ENCODE measurements at places on chromosomes 13 and 19.

DNA sequence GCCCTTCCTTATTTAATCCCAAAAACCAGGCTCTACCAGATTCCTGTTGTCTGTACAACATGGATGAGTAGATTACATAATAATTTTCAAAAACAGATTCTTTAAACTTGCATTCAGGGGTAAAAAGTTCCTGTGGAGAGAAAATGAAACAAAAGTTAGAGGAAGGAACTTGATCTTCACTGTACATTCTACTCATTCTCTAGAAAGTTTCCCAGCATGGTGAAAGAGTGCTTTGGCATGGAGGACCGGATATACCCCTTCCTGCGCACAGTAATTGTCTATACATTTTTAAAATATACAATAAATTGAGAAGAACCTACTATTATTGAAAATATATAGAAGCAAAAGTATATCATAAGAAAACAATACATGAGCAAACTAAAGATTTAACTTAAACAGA, 274.2 kb downstream of the ITGBL1 start:
- no peak for DNase-seq

DNA sequence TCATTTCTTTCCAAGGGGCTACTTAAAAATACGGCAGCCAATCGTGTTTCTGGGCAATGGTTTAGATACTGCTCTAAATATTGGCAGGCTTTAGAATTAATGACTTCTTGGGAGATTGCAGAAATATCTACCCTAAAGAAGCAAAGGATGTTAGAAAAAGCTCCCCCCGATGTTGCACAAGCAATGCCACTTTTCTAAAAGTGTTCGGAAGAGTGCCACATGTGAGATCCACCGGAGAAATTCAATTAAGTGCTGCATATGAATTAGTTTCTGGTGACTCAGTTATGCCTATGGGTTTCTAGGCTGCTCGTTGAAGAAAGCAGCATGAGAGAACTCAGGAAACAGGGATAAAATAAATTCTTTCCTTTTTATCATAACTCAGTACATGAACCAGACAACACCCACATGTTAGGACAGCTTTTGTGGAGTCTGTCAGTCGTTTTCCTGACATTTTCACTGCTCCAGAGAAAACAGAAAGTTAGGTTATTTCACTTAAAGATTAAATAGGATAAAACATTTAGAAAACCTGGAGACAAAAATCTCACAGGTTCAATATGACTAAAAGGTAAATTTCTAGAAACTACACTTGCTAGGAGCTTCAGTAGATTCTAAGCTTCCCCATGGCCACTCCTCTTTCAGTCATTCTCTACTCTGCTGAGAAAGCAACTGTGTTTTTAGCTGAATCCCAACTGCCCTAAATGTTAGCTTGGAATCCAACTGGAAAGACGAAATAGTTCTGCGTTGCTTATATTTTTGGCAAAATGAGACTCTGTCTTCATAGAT, 244.7 kb downstream of the DCLK1 start:
- DNase-seq = no peak

- no peak for DNase-seq
Observed at GRCh38 chr13:92896842-92897241, 329.8 kb upstream of the GPC6 start.

GRCh38 chr13:27497563-27498230, 47.3 kb upstream of the MTIF3 start:
- DNase-seq = no peak

DNA sequence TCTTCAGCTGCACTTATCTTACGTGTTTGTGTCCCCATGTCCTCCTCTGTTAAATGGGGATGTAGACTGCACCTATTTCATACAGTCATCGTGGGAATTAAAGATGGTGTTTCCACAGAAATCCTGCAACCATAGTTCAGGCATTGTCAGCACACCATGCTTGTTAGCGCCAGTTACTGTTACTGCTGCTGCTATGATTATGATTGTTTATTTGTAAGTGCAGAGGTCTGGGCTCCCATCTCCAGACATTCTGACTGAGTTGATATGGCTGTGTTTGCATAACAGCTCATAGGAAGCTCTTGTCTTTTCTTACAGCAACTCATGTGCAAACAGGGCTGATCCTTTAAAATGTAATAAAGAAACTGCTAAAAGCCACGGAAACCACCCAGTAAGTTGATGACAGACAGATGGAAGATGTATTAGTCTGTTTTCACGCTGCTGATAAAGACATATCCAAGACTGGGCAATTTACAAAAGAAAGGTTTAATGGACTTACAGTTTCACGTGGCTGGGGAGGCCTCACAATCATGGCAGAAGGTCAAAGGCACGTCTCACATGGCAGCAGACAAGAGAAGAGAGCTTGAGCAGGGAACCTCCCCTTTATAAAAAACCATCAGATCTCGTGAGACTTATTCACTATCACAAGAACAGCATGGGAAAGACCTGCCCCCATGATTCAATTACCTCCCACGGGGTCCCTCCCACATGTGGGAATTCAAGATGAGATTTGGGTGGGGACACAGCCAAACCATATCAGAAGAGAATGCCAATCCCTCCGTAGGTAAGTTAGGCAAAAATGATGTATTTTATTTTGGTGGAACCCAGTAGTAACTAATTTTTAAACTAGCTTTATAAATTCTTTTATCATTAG, 1.6 kb downstream of the ZSCAN5A start:
- no peak for DNase-seq

DNA sequence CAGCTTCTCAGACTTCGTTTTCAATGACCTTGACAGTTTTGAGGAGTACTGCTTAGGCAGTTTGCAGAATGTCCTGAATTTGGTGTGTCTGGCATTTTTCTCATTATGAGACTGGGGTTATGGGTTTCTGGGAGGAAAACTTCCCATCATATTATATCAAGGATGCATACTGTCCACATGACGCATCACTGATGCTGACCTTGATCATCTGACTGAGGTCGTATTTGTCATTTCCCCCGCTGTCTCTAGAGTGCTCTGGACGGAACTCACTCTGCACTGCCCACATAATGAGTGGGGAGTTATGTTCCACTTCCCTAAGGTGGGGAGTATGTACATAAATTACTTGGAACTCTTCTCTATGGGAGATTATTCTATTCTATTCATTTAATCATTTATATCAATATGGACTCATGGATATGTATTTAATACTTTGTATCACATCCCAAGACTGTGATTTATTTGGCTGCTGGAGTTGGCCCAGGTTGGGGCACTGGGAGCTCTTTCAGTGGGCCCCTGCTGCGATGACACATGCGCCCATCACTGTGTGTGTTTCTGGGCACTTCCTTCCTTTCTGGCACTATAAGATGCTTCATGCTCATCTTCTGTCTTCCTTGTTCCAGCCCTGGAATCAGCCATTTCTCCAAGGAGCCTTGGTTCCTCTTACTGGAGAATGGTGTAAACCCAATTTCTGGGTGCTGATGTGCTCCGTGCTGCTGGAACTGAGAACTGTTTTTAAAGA, 138.6 kb downstream of the MIPEP start:
- no peak for DNase-seq

GRCh38 chr19:40889366-40889765, 7.3 kb upstream of the CYP2A7 start:
- DNase-seq = no peak

DNA sequence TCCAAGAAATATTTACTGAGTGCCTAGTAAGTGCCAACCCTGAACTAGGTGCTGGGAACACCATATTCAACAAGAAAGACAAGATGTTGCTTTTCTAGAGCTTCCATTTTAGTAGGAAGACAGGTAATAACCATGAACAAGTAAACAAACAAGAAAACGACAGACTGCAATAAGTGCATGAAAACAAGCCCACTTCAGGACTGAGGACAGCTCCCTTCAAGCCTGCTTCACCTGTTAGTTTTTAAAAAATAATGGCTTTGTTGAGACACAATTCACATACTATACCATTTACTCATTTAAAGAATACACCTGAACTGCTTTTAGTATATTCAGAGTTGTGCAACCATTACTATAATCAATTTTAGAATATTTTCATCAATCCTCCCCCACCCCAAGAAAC, 30.4 kb downstream of the CYP4F22 start:
- DNase-seq = no peak

DNA sequence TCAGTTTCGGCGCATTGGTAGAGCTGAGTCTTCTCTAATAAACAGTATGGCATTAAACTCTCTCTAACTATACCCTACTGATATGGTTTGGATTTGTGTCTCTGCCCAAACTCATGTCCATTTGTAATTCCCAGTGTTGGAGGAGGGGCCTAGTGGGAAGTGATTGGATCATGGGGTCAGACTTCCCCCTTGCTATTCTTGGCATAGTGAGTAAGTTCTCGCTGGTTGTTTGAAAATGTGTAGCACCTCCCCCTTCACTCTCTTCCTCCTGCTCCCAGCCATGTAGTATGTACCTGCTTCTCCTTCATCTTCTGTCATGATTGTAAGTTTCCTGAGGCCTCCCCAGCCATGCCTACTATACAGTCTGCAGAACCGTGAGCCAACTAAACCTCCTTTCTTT, 682.7 kb upstream of the ARGLU1 start:
- no peak for DNase-seq

- no peak for DNase-seq
Observed at GRCh38 chr19:10780368-10780767, 55.6 kb downstream of the TMED1 start.

- DNase-seq = no peak
Observed at GRCh38 chr19:46721269-46722003, 4.5 kb upstream of the PRKD2 start.

DNA sequence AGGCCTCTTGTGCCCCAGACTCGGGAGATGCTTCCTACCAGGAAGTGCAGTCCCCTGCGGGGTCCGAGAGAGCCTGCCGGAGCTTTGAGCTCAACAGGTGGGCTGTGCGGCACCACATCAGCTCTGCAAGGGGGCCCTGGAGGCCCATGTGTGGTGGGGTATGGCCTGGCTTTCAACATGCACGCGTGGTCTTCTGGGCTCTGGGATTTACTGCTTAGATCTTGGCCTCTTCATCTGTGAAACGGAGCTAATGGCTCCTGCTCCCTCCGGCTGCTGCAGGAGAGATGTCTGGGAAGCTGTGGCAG, 18.0 kb downstream of the NDUFB7 start:
- DNase-seq = no peak

GRCh38 chr13:37878496-37878895, 8.9 kb upstream of the TRPC4 start:
- DNase-seq = no peak

DNA sequence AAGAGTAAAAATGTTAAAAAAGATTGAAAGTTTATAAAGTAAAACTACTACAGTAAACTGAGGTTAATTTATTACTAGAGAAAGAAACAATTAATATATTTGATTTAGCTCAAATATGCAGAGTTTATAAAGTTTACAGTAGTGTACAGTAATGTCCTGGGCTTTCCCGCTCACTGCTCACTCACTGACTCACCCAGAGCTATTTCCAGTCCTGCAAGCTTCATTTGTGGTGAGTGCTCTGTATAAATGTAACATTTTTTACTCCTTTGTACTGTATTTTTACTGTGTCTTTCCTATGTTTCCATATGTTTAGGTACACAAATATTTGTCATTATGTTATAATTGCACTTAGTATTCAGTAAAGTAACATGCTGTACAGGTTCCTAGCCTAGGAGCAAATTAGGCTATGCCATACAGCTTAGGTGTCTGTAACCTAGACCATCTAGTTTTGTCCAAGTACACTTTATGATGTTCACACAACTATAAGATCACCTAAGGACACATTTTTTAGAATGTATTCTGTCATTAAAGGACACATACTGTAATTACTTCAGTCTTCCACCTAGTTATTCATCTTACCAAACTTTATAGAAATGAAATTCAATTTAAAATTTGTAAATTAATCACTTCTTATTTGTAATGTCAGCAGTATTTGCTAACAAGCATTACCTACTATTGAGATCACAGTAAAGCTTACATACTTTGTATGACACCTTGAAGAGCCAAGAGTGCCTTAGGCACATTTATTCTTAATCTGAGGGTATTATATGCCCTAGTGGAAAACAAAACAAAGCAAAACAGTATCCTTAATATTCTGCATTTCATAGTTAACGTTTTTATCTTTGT, 683.4 kb downstream of the PCDH9 start:
- no peak for DNase-seq

DNA sequence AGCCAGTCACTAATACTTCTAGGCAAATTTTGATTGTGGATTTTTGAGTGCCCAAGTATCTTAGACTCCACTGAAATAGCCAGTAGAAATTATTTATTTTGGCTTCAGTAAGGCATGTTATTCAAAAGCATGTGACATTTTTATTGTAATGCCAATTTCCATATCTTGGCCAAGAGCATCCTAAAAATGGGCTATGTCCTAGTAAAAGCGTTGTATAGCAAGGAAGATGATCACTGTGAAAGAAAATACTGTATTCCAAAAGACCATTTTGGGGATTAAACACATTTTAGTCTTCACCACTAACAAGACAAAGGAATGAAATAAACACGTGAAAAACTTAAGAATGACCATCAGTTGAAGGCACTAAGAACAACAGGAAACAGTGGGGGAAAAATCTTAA, 149.1 kb downstream of the NUFIP1 start:
- no peak for DNase-seq

GRCh38 chr13:47237571-47237970, 340.7 kb upstream of the HTR2A start:
- DNase-seq = no peak

DNA sequence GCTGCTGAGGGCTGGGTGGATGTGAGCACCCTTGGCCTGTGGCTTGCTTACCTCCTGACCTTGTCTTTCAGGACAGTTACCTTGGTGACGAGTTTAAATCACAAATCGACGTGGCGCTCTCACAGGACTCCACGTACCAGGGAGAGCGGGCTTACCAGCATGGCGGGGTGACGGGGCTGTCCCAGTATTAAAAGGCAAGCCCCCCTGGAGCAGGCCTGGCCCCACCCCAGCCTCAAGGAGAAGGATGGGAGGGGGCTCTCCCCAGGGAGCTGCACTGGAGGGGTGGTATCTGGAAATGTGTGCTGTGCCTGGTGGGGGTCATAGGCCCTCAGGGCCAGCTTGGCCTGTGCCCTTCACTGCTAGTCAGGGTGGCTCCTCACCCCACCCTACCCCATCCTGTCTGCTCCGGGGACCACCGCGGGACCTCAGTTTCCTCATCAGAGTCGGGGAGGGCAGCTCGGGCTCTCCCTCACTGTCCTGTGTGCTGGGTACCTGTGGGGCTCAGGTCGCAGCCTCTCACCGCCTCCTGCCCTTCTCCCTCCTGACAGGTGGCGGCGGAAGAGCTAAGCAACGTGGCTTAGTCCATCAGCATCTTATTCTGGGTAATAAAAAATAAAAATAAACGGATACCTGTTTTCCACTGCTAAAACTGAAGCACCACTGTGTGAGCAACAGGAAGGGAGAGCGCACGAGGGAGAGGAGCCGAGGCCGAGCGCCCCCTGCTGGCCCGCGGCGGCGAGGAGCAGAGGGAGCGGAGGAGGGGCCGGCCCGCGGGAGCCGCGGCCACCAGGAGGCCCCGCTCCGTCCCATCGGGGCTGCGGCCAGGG, 29.8 kb downstream of the CERS1 start:
- no peak for DNase-seq

Measured in cerebellar nuclear complex (tissue), 1 donor.